ENCODE measurements at places on chromosomes 4 and X. TPM values are rescaled to one million over a fixed set of nuclear protein-coding genes. Genes with fewer than 3 reads are reported as not detected.

GRCh38 chr4:4227510-4228355 lies 1.0 kb upstream of the OTOP1 start:
- no peak overlapping the region for H3K4me3 ChIP-seq
- H3K36me3 ChIP-seq, result peaks cover 3% of the 10 kb centered on the region
- H3K27me3 ChIP-seq, result peaks cover 61% of the 10 kb centered on the region
- DNase-seq, result no peak
- H3K4me1 ChIP-seq, result peaks cover 6% of the 10 kb centered on the region

- no peak overlapping the region for H3K4me3 ChIP-seq
- H3K27me3 ChIP-seq, result no peaks in the 10 kb centered on the region
- H3K27ac ChIP-seq, result no peak overlapping the region
- peaks cover 6% of the 10 kb centered on the region for H3K4me1 ChIP-seq
- no peak for DNase-seq
- no peaks in the 10 kb centered on the region for H3K36me3 ChIP-seq
These were observed 304.1 kb downstream of the CHIC1 start for GRCh38 chrX:73867144-73867543.

DNA sequence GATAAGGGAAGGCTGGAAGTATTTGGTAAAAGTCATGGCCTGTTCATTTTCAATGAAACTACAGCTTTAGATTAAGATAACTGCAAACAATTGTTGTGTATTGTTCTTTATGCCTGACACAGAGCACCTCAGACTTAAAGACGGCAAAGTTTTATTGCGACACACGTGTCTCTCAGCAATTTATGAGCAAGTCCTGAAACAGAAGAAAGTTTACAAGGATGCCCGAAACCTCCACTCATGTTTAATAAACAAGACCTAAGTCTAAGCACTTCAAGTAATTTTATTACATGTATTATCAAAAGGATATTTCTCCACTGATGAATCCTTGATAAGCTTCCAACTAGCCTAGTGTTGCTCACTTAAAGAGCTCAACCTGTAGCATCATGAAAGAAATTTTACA lies 51.0 kb downstream of the DHX15 start:
- DNase-seq, result no peak
- no peak overlapping the region for H3K4me3 ChIP-seq
- H3K36me3 ChIP-seq, result peaks cover 52% of the 10 kb centered on the region
- H3K27me3 ChIP-seq, result no peaks in the 10 kb centered on the region
- H3K27ac ChIP-seq, result no peak overlapping the region
- H3K4me1 ChIP-seq, result peaks cover 12% of the 10 kb centered on the region

The VAMP7 gene
- 35.9 TPM for total RNA-seq

- H3K27me3 ChIP-seq, result peaks cover 10% of the 10 kb centered on the region
- no peaks in the 10 kb centered on the region for H3K36me3 ChIP-seq
- DNase-seq, result no peak
- no peak overlapping the region for H3K27ac ChIP-seq
- no peak overlapping the region for H3K4me3 ChIP-seq
These were observed 49.4 kb upstream of the ENOX2 start for GRCh38 chrX:130952266-130953043.

DNA sequence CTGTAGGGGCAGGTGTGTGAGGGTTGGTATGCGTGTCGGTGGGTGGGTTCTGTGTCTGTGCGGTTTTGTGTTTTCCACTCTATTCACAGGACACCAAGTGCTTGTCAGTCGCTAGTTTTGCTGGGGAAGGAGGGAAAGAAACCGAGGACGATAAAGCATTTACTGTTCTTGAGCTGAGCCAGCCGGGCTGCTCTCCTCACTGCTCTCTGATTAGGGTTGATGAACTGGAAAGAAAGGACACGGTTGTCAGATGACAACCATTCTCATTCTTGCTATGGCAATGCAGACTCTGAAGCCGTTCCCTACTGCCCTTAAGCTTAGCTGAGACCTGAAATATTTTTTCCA lies 832 bp downstream of the EGFL6 start:
- DNase-seq, result no peak
- H3K36me3 ChIP-seq, result no peaks in the 10 kb centered on the region
- H3K27ac ChIP-seq, result no peak overlapping the region
- H3K27me3 ChIP-seq, result peaks cover 33% of the 10 kb centered on the region

The PRR32 gene
- not detected for total RNA-seq

The FATE1 gene
- not detected for total RNA-seq
